ENCODE measurements at places on chromosomes 16 and 17. TPM values are rescaled to one million over a fixed set of nuclear protein-coding genes. Genes with fewer than 3 reads are reported as not detected.

DNA sequence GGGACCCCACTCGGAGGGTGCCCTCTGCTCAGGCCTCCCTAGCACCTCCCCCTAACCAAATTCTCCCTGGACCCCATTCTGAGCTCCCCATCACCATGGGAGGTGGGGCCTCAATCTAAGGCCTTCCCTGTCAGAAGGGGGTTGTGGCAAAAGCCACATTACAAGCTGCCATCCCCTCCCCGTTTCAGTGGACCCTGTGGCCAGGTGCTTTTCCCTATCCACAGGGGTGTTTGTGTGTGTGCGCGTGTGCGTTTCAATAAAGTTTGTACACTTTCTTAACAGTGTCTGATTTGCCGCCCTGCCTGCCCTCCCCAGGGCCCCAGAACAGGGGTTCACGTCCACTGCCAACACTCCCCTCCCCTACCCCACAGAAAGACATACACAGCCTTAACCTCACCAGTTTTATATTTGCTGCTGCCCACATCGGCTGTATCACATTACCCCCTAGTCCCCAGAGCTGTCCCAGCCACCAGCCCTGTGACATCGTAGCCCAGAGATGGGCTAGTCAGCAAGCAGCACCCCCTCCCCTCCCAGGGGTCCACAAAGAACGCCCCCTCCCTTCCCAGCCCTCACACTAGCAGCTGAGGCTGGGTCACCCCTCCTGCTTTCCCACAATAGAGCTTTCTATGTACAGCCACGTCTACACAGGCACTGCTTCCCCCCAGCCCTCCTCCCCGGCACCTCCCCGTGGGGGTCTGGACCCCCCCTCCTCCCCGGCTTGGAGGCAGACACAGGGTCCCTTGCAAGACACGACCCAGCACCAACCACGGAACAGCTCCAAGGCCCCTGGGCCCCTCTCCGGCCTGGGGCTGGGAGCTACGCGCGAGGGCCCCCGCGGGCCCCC, 7.9 kb downstream of the GRN start:
- no peak for DNase-seq

DNA sequence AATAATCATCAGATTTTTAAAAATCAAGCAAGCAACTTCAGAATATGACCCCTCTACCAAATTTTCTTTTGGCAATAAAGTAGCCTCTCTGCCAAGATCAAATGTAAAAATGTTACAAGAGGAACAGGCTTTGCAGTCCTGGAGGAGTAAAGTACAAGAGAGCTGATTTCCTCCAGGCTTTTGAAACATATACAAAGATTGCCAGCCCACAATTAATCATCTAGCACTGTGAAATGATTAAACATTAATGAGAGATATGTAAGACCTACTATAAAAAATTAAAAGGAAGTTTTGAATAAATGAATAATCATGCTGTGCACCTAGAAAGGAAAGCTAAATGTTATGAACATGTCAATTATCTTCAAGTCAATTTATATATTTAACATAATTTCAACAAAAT, 26.3 kb downstream of the TXNDC11 start:
- no peak for DNase-seq

SLC38A7 gene
- total RNA-seq, result 28.9 TPM

DNA sequence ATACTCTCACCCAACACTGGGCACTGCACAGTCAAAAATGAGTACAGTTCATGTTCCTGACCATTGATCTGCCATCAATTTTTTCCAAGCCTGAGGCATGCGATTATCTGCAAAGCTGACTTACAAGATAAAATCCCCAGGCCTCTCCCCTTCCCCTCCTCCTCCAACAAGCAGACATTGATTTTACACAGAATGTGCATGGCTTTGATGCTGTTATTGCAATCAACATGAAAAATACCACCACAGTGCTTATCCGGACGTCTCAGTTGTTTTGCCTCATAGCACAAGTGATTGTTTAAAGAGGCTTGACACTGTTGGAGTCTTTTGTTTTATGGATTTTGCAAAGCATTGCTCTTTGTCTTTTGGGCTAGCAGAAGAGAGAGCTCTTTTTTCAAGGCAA, 163.8 kb downstream of the TOX3 start:
- DNase-seq, result no peak
